Stimulated activated CD8-positive, alpha-beta memory T cell treated with anti-CD3 and anti-CD28 coated beads, Interleukin-15, amount 100 ng/mL, for 1 hour (primary cell): ENCODE measurements at places on chromosomes 3 and 15.

DNA sequence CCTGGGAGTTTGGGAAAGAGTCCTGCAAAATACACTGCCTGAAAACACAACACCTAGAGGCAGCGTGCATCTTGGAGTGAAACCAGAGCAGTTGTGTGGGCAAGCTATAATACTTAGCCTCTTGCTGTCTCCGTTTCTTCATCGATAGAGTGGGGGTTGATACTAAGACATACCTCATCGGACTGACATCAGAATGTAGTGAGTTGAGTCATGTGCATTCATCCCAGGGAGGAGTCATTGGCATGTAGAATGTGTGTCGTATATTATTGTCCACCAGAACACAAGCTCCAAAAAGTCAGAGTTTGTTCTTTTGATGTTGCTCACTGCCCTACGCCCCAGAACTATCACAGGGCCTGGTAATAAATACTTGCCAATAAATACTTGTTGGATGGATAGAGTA lies 4.3 kb downstream of the SNTN start:
- DNase-seq: no peak

DNA sequence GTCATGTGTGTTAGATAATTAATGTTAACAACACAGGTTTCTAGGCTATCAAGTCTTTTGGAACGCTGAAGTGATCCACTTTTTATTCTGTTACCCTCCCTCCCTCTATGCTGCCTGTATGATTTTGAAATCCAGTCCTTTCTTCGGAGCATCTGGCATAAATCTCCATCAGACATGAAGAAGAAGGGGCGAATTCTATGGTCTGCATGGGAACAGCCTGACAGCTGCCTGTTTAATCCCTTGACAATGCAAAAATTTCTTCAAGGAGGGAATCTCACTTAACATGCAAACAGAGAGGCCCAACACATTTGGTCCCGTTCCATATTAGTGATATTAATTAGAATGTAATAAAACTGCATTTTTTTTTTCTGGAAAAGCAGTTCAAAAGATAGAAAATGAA lies 145.2 kb downstream of the VGLL3 start:
- no peak for DNase-seq

DNA sequence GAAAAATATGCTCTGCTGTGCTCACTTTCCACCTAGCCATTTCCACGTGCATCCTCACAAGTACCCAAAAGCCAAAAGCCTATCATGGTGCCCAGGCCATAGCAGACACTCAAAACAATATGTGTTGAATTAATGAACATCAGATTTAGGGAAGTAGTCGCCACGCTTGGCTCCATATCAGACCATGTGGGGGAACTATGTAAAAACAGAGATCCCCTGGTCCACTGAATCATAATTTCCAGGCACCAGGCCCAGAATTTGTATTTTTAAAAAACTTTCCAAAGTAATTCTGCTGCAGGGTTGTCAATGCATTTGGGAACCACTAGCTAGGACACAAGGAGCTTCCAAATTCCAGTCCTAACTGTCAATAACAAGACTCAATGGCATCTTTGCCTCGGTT lies 77.3 kb downstream of the CNTN3 start:
- no peak for DNase-seq

DNA sequence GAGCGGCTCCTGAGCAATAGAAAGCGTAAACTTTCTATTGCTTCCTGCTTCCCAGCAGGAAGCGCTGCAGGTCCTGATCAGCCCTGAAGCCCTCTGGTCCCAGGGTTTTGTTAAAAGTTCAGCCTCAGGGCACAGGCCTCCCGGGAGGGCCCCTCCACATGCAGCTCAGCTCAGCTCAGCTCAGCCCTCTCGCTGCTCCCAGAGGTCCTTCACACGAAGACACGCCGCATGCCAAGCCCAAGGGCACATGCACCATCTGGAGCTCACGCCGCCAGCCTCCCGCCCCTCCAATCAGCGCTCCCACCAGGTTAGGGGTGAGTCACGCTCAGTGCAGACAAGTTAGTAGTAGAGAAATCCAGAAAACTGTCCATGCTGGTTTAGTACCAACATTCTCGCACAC lies 12.7 kb downstream of the TKT start:
- no peak for DNase-seq

DNA sequence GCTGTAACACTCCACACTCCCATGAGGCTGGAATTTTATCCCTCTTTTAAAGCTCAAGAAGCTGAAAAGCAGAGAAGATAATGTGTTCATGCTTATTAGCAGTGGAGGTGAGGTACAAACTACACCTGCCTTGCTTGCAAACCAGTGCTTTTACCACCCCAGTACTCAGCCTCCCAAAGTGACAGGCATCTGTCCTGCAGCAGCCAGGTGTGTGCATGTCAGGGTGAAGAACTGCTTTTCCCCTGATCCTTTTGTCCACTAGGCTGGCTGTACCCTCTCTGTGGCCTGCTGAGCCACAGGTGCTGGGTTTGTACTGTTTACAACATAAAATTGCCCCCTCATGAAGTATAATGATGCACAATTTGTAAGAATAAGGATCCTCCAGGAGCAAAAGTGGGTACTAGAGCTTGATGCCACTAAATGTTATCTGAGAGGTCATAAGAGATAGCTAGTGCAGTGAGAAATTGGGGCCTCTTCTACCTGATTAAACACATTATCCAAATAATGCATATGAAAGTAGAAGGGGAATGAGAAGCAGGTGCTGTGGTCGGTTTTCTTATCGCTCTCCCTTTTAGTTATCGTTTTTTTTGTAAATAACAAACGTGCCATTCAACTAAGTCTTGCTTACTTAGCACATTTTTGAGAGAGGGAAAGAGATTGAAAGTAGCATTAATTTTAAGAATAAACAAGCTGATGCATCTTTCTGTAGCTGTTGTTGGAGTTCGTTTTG lies 39.2 kb upstream of the GADL1 start:
- DNase-seq: no peak

- DNase-seq: no peak
Measured at GRCh38 chr3:25751725-25752124, 31.5 kb downstream of the NGLY1 start.

DNA sequence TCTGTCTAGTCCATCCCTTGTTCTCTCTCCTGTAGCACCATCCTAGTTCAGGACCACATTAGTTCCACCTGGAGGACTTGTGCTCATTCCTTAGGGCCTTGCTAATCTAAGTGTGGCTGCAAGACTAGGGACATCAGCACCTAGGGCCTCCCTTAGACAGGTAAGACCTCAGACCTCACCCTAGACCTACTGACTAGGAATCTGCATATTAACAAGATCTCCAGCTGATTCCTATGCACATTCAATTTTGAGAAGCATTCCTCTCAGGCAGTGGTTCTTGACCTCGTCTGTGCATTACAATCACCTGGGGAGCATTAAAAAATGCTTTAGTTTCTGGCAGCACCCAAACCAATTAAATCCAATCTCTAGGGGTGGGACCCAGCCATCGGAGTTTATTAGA lies 238.4 kb upstream of the RGMA start:
- DNase-seq: no peak

DNA sequence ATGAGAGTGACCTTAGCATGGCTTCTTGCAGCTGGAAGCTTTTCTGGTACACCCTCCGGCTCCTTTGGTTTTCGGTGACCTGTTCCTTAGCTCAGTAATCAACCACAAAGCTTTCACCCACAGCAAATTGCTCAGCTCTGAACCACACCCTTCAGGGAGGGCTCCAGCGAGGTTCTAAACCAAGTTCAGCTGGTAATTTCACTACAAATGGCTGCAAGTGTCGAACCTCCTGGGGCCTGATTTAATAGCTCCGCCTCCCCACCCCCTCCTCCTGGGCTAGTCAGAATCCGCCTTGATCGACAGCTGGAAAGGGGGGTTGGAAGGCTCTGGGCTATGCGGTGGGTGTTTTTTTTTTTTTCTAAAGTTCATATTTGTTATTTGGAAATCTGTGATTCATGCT lies 150.9 kb upstream of the MCTP2 start:
- DNase-seq: no peak

DNA sequence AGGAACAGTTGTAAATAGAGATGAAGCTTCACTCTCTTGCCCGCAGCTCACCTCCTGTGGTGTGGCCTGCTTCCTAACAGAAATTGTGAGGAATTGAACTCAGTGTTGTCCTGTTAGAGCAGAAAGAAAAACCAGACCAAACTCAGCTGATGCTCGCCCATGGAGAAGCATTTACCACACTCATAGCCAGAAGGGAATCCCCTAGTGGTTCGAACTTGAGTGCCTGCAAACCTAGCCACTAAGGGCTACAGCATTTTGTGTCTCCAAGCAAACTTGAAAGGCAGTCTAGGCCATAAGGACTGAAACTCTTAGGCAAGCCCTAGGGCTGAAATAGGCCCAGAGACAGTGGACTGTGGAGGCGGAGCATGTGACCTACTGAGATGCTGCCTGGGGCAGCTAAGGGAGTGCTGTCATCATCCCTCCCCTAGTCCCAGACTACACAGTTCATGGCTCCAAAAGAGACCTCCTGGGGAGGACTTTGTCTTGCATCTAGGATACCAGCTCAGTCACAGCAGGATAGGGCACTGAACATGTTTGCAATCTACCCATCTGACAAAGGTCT lies 44.5 kb upstream of the MCTP2 start:
- DNase-seq: no peak

GRCh38 chr3:138846262-138846791 lies 11.6 kb upstream of the PIK3CB start:
- DNase-seq: no peak

DNA sequence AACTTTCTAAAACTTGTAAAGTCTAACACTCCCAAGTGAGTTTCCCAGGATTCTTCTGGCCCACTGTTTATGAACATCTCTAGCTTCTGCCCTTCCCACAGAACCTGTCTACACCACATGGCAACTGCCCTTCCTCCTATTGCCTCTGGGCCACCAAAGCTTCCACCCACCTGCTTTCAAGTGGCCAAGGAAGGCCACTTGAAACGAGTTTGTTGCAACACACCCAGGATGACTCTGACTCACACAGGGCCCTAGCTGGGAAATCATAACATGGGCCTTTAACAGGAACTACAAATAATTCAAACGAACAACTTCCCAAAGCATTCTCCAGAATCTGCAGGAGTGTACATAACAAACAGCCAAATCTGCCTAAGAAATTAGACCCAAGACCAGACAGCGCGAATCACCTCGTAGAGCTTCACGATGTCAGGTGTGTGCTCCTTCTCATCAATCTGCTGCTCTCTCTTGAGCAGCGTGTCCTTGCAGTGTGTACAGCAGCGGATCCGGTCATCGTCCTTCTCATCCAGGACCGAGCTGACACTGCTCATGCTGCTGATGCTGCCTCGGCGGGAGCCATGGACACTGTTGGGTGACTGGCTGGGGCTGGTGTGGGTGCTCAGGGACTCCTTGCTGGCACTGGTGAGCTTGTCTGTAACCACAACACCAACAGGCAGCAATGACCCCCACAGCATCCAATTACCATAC lies 16.8 kb downstream of the RBSN start:
- DNase-seq: no peak

DNA sequence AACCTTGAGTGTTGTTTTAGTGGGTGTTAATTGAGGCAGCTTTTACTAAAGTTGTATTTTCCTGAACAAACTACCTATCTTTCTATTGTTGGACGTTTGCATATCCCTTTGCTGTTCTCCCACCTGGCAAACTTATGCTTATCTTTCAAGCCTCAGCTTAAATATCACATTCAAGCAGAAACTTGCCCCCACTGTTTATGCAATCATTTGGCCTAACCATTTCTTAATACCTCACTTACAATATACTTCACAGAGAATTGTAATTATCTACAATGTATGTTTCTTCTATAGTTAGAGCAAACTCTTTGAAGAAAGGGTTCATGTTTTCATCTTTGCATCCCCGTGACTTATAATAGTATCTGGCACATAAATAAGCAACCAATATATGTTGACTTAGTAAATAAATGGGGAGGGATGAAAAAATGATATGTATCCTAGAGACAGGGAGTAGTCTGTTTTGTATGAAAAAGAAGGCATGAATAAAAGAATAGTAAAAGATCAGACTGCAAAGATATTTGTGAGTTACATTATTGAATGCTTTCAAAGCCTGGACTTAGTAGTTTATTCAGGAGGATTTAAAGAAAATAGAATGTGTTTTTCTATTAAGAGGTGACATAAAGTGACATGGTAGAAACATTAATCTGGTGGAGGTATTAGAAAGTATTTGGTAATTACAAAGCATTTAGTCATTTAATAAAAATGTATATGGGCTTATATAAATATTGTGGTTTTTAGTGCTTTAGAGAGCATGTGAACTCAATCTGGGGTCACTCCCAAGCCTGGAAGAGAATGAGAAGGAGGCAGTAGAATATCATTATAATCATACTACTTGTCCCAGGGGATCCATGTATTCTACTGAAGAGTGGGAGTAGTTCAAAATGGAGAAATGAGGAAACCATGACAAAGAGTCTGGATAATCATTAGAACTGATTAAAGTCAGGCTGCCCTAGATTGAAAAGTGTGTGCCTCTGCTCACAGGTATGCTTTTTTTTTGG lies 60.0 kb upstream of the DCBLD2 start:
- no peak for DNase-seq

- DNase-seq: no peak
Measured at GRCh38 chr15:45099549-45100165, 14.3 kb downstream of the DUOX2 start.

DNA sequence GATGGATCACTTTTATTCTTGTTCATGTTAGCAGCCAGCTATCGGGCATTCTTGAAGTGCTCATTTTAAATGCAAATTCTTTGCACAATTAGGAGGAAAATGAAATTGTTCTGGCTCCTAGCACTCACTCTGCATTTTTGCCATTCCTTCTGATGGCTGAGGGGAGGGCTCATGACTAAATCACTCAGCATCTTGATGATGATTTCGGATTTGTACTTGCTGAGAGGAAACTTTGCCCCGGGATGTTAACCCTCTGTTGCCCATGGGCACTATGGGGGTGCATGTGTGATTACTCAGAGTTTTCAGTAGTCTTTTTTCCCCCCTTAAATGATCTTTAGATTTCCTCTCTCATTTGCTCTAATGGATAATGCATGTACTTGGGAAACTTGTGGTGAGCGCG lies 299.6 kb upstream of the C2CD4B start:
- DNase-seq: no peak

GRCh38 chr15:92525758-92526245 lies 129.8 kb downstream of the FAM174B start:
- no peak for DNase-seq

GRCh38 chr3:38229036-38229435 lies 36.6 kb upstream of the SLC22A13 start:
- DNase-seq: no peak

DNA sequence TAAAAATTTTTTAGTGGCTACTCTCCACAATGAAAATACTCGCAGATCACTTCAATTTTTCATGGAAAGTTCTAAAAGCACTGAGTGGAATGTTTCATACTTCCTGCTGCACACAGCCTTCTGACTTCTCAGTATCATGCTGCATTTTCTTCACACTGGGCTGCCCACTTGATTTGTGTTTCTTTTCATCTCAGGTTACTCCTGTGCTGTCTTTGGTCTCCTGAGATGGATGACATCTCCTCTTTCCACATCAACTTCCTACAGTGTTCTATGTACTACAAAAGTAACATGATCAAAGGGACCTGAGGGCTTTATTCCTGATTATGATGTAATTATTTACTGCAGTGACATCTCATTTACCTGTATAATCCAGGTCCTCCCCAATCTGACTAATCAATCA lies 927.7 kb downstream of the ROBO2 start:
- DNase-seq: no peak

- no peak for DNase-seq
Measured at GRCh38 chr15:69172847-69173246, 12.4 kb downstream of the GLCE start.
